ENCODE measurements at places on chromosomes 12 and 14.

- no peak for DNase-seq
Measured at GRCh38 chr14:37047996-37048395, 124.4 kb downstream of the SLC25A21 start.

DNA sequence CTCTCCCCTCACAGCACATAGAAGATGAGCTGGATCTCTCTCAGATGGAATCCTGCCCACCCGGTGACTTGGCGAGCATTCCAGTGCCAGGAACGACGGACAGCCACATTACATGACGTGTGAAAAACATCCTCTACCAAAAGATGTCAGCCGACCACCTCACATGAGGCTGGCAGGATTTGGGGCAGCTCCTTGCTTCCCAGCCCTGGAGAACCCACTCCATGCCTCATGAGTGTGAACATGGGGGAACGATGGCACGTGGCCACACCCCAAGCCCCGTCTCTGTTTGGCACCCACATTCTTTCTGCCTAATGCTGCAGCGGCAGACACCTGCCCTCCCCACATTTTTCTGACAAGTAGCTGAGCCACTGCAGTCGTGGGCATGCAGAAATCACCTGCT lies 202.5 kb downstream of the CALM1 start:
- DNase-seq, result no peak

GRCh38 chr14:103099733-103100280 lies 5.3 kb downstream of the EXOC3L4 start:
- no peak for DNase-seq

DNA sequence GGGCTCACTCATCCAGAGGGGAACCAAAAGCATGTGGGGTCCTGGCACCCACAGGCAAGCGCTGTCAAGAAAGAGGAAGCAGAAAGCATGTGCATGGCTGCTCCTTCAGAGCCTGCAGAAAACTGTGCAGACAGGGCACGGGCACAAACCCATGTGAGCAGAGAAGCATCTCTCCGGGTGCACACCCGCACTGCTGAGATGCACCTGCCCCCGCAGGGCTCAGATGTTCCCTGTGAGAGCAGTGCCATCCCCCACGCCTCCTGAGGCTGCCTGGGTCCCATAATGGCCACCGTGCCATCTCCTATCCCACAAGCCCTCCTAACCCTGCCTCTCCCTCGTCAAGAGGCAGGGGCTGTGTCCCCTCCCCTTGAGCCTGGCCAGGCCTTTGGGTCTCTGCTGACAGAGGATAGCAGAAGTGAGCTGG lies 32.3 kb upstream of the INF2 start:
- DNase-seq, result no peak

All from stimulated activated CD4-positive, alpha-beta T cell treated with anti-CD3 and anti-CD28 coated beads, Interleukin-12 subunit alpha, Interleukin-12 subunit beta, amount 100 ng/mL, for 4 hours (primary cell).